ENCODE measurements at places on chromosomes 16 and 17.

DNA sequence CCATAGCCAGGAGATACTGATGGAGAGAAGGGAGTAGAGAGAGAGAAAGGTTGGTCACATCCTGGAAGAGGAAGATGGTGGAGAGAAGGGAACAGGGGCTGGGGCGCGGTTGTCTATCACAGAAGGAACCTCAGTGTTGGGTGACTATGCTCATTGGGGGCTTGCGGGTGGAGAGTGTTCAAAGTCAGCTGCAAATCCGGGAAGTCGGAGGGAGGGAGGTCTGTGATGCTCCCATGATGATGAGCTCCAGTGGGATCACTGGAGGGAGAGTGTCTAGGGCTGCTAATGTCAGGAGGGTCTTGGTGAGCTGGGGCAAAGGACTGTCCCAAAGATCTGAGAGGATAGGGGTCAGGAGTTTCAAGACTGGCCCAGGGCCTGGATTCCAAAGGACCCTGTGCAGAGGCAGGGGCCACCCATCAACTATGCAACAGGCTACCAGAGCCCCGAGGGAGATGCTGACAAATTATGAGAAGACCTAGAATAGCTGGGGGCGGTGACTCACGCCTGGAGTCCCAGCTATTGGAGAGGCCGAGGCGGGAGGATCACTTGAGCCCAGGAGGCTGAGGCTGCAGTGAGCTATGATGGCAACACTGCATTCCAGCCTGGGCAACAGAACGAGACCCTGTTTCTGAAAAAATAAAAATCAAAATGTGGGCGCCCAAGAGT, 2.6 kb downstream of the SPDYE4 start:
- no peak for DNase-seq

- DNase-seq: no peak
These were observed 424.7 kb downstream of the CDH13 start for GRCh38 chr16:83051451-83051850.

DNA sequence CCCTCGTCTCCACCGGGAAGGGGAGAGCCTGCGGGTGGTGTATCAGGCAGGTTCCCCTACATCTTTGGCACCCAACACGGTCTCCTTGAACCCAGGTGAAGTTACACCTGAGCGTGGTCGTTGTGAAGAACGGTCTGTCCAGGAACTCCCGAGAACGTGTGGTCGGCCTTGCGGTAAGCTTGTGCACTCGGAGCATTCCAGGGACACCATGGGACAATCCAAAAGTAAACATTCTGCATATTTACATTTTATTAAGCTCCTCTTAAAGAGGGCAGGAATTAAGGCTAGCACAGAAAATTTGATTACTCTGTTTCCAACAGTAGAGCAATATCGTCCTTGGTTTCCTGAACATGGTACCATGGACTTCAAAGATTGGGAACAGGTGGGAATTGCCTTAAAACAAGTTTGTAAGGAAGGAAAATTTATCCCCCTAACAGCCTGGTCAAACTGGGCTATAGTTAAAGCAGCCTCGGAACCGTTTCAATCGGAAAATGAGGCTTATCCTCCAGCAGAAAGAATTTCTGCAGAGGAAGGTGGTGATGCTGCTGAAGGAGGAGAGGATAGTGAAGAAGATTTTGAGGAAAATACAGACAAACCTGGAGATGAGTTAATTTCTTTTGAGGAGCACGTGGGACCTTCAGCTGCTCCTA, 18.2 kb downstream of the ALOX15B start:
- no peak for DNase-seq

DNA sequence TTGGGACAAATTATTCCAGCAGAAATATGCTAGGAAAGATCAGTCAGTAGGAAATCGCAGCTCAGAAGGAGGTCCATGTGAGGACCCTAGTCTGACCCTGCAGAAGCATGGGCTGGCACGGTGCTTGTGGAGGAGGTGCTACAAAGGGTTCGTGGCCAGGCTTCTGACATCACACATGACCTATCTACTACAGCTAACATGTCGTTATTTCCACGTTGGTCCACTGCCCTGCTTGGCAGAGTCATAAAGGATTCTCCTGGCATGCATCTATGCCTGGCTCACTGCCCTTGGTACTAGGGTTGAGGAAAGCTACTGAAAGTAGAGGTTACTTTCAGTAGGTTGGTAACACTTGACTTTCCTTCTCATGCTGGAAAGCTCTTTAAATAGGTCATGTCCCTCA, 118.1 kb upstream of the SHISA6 start:
- no peak for DNase-seq

DNA sequence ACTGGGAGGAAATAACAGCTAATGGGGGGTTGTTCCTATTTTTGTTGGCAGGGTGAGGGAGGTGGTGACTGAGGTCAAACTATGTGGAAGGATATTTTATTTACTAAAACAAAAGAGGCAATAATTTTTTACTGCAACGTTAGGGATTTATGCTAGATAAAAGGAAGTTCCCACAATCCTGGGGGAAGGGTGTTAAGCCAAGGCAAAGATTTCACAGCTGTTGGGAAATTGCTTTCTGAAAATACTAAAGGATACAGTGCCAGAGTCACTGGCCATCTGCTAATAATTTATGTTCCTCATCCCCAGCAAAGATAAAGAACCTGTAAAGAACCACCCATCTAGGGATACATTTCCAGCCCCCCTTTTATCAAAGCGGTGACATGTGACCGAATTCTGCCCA, 756.0 kb upstream of the RBFOX1 start:
- DNase-seq: no peak

GRCh38 chr17:66570447-66571195, 264.3 kb upstream of the CACNG5 start:
- DNase-seq: no peak

Data from activated CD8-positive, alpha-beta memory T cell treated with anti-CD3 and anti-CD28 coated beads for 4 hours (primary cell).